ENCODE measurements at places on chromosomes 16 and 17.

GRCh38 chr17:8014558-8014850, 12.1 kb downstream of the GUCY2D start:
- no peak for DNase-seq

DNA sequence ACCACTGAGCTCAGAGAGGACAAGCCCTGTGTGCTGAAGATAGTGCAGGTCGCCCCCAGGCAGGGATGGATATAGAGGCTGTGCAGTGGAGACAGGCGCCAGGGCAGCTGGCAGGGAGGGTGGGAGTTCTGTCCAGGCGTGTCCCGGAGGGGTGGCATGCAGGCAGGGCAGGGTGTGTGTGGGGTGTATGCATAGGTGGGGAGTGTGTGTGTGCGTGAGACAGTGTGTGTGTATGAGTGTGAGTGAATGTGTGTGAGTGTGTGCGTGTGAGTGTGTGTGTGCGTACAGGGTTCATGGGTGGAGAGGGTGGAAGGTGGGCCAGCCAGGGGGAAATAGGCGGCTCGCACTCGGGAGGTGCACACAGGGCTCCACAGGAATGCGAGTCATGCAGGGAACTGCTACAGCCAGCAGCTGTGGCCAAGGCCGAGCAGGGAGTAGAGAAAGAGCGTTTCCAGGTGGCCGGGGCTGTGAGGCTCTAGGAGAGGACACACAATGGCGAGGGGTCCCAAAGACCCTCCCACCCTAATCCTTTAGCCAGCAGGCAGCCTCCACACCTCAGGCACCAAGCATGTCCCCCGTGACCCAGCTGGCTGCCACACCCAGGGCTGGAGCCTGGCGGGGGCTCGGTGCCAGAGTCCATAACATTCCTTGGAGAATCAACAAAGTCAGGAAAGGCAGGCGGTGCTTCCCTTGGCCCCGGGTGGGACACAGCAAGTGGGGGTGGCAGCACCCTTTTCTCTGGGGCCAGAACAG, 4.6 kb downstream of the PLCD3 start:
- no peak for DNase-seq

DNA sequence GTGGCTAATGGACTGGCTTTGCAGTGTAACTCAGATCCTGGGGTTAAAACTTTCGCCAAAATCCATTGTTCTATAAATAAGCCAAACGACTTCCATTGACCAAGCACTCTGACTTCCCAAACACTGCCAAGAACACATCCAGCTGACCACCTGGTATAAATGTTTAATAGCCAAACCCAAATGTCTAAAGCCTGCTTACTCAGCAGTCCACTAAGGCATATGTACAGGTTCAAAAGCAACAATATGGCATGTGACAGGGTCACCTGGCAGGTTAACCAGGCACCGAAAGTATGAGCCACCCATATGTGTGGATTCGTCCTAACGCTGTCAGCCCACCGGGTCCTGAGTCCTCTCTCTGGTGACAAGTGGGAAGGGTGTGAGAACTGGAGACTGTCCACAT, 2.1 kb downstream of the CSNK1D start:
- DNase-seq: no peak

DNA sequence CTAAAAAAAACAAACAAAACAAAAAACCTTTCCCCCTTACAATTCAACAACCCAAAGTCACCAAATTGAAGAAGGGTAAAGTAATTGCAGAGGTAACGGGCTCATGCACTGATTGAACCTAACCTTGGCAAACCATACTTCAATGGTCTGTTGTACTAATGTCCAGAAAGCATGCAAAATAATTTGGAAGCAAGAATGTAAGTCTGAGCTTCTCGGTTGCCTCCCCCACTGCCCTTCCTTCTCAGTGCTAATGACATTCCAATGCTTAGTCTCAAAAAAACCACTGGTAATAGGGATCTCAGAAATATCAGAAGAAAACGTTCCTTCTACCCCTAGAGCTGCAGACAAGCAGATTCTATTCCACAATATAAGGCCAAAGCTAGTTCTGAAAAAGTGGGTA, 15.8 kb downstream of the KRABD2 start:
- DNase-seq: no peak

GRCh38 chr16:20870122-20870820, 29.9 kb downstream of the DCUN1D3 start:
- no peak for DNase-seq

DNA sequence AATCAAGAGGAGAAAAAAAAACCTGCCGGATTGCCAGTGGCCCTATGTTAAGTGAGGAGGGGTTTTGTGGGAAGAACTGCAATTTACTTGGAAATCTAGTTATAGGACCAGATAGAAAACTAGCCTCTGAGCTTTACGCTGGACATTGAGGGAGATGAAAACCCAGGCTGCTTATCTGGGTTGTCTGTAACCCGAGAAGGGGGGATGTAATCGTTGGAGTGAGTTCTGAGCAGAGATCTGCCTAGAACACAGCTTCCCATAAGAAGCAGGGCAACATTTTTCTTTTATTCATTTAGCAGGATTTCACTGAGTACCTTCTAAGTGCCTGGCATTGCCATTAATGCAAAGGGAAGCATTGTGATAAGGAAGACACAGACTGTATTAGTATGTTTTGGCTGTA, 70.6 kb downstream of the KATNIP start:
- no peak for DNase-seq

- DNase-seq: peak; percentile 93
Observed at GRCh38 chr17:39952680-39953470, 9.9 kb upstream of the GSDMA start.

GRCh38 chr17:79042421-79043190, 18.6 kb downstream of the C1QTNF1 start:
- DNase-seq: peak; percentile 68

GRCh38 chr17:6231886-6232731, 161.9 kb downstream of the WSCD1 start:
- no peak for DNase-seq

GRCh38 chr17:73232587-73233373, 28.9 kb downstream of the CPSF4L start:
- no peak for DNase-seq

- DNase-seq: no peak
Observed at GRCh38 chr16:50377001-50377400, 8.2 kb upstream of the BRD7 start.

DNA sequence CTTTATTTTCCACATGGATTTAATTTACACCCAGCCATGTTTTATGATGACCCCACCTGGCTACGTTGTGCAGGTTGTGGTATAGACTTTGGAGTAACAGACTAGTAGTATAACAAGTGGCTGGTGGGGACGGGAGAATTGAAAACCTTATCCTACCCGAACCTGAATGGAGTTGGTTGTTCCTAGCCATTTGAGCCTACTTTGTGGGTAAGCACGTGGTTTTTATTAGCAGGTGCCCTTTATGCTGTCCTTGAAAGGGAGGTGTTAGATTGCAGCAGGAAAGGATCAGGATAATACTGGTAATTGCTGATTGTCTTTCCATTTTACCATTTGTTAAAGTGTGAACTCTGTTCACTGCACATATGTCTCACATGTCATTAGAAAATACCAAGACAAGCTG, 31.9 kb upstream of the PHAF1 start:
- no peak for DNase-seq

GRCh38 chr17:71580220-71580619, 540.6 kb upstream of the SOX9 start:
- no peak for DNase-seq

DNA sequence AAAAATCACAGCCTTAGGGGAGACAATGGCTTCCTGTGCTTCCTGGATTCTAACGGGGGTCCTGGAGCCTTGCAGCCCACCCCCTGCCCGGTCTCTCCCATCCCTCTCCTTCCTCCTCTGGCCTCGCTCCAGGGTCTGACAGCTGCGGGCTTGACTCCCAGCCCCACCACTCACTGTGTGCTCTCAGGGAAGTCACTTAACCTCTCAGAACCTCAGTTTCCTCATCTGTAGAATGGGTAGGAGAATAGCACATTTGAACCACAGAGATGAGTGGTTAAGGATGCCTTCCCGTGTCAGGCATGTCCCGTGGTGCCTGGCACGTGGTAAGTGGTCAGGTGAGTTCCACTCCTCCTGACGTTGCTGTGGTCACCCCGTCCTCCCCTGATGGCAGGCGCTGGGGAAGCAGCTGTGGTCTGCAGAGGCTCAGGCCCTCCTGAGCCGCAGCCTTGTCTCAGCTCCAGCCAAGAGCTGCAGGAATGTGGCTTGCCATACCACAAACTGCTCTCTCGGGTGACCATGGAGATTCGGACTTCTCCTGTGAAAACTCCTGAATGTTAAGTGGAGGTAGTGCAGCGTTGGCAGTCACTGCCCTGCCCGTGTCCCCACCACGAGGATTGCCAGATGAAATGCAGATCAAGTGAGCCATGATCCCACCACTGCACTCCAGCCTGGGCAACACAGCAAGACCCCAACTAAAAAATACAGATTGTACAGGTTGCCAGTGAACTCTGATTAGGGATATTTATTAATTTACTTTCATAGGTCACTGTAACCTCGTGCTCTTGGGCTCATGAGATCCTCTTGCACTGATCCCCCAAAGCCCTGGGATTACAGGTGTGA, 85.7 kb downstream of the NT5M start:
- no peak for DNase-seq

- peak; percentile 78 for DNase-seq
Observed at GRCh38 chr17:28743243-28744103, at the start of gene TRAF4. Gene TRAF4, plus strand, starts transcription at chr17:28744011. Its CDS starts 102 bp downstream, at chr17:28744113.

DNA sequence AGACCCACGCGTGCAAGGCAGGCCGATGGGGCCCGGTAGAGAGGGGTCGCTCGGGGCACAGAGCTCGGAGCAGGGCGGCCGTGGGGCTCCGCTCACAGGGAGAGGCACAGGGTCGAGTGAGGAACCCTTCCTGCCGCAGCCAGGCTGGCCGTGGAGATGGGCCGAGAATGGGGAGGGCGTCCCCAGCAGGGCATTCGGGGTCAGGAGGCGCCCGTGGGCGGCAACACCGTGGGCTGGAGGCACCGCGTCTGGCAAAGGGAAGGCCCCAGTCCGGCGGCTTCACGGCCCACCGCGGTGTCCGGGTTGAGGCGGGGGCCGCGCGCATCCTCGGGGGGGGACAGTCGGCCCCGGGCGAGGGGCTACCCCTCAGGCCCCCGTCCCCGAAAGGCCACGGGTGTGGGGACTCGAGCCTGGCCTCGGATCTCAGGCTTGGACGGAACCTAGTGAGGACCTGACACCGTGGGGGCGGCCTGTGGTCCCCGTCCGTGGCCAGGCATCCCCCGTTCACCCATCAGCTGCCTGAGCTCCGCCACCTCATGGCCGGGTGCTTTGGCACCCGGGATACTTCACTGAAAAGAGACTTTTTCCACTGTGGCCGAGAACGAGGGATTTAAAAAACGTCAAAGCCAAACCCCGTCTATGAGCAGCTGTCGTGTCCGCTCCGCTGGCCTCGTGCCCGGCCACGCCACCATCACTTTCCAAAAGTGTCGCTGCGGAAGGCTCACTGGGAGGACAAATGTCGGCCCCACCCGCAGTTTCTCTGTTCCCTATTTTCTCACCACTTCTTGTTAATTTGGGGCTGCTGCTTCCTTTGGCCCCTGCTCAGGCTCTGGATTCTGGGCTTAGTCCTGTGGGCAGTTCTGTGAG, 73.6 kb downstream of the METRNL start:
- no peak for DNase-seq

DNA sequence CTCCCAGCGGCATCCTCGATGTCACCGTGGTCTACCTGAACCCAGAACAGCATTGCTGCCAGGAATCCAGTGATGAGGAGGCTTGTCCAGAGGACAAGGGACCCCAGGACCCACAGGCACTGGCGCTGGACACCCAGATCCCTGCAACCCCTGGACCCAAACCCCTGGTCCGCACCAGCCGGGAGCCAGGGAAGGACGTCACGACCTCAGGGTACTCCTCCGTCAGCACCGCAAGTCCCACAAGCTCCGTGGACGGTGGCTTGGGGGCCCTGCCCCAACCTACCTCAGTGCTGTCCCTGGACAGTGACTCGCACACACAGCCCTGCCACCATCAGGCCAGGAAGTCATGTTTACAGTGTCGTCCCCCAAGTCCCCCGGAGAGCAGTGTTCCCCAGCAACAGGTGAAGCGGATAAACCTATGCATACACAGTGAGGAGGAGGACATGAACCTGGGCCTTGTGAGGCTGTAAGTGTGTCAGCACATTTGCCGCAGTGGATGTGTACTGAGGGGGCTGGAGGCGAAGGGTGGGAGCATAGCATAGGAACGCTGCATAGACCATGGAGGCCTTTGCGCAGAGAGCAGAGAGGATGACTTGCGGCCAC, 3.3 kb upstream of the TEDC2 start:
- DNase-seq: no peak

- DNase-seq: no peak
Observed at GRCh38 chr16:64997121-64997520, 124.7 kb downstream of the CDH11 start.

DNA sequence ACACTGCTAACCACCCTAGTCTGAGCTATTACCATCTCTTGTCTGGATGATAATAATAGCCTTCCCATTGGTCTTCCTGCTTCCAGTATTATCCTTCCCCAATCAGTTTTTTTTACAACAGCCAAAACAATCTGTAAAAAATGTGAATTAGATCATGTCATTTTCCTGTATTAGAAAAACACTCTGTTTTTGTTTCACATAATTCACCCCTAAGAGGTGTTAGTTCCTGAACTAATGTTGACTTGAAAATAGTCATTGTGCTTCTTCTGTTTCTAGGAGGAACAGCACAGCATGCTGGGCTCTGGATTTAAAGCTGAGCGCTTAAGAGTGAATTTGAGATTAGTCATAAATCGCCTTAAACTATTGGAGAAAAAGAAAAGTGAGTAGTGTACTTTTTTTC, 20.0 kb downstream of the IST1 start:
- no peak for DNase-seq

DNA sequence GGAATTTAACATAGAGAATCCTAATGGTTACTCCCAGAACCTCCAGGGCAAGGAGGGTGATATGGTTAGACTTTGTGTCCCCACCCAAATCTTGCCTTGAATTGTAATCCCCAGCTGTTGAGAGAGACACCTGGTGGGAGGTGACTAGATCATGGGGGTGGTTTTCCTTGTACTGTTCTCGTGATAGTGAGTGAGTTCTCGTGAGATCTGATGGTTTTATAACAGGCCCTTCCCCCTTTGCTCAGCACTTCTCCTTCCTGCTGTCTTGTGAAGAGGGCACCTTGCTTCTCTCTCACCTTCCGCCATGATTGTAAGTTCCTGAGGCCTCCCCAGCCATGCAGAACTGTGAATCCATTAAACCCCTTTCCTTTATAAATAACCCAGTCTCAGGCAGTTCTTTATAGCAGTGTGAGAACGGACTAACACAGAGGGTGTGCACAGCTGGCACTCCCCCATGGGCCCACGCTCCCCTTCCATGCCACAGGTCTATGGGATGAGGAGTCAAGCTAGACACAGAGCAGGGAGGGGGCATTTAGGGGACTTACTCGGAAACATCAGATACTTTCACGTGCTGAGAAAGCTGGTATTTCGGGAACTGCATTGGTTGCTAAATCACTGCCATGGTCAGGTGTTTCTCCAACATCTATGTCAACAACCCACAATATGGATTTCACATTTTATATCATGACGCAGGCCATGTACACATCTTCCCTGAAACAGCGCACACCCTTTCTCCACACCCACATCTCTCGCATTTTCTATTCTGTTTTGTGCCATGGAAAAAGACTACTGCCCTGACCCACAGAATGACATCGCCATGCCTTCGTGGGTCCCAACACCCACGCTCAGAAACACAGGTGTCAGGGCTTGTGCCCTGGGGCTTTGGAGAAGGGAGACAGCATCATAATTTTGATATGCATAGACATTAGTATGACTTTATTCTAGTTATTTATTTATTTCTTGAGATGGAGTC, 199.1 kb upstream of the GSE1 start:
- no peak for DNase-seq

All from stimulated activated naive CD8-positive, alpha-beta T cell treated with anti-CD3 and anti-CD28 coated beads, Interleukin-15, amount 100 ng/mL, for 72 hours (primary cell).